ENCODE measurements at places on chromosomes 7 and 10. TPM values are rescaled to one million over a fixed set of nuclear protein-coding genes. Genes with fewer than 3 reads are reported as not detected.
A peak's percentile ranks its signal among the peaks of the same experiment; 100 is the strongest.

The IFIT1B gene
- not detected for total RNA-seq

The PIK3CG gene
- total RNA-seq: not detected

The WNT8B gene
- not detected for total RNA-seq

The OGDH gene
- 26.2 TPM for total RNA-seq

The LAMB4 gene
- 0.08 TPM for total RNA-seq

DNA sequence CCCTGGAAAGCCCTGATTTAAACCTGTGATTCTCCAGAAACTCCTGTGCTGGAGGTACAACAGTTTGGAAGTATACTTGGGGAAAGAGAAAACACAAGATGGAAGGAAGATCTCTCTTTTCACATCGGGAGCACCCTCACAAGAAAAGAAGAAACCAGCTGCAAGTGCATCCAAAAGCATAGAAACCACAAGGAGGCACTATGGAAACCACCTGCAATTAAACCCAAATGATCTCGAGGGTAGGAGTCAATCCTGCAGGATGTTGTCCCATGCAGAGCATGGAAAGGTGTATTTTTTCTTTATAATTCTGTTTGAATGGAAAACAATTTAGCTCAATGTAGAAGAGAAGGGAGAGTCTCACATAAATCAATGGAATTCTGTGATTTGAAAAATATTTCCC, 210.5 kb downstream of the TWIST1 start:
- DNase-seq: no peak

DNA sequence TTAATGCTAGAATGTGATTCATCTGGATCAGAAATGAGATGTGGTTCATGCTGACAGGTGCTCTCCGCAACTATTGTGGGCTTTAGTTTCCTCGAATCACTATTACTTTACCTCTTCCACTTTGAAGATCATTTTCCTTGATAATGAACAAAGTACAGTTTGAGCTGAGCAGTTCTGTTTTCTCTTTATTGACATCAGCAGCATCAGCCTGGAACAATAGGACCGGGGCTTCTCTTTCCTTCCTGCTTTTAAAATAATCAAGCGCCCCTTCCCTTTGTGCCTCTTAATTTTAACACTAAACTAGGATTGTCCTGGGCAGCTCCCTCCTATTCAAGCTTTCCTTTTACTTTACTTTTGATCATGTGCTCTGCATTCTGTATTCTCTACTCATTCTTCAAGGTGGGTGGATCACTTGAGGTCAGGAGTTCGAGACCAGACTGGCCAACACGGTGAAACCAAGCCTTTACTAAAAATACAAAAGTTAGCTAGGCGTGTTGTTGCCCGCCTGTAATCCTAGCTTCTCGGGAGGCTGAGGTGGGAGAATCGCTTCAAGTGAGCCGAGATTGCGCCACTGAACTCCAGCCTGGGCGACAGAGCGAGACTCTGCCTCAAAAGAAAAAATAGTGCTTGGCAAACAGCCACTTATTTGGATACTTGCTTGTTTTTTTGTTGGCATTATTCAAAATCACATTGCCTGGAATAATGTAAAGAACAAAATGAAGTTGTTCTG, 67.0 kb upstream of the RHEB start:
- DNase-seq: no peak

- DNase-seq: no peak
Measured at GRCh38 chr10:21055339-21056135, 158.4 kb upstream of the NEBL start.

- no peak for DNase-seq
Measured at GRCh38 chr7:140982508-140982907, 32.2 kb downstream of the MRPS33 start.

DNA sequence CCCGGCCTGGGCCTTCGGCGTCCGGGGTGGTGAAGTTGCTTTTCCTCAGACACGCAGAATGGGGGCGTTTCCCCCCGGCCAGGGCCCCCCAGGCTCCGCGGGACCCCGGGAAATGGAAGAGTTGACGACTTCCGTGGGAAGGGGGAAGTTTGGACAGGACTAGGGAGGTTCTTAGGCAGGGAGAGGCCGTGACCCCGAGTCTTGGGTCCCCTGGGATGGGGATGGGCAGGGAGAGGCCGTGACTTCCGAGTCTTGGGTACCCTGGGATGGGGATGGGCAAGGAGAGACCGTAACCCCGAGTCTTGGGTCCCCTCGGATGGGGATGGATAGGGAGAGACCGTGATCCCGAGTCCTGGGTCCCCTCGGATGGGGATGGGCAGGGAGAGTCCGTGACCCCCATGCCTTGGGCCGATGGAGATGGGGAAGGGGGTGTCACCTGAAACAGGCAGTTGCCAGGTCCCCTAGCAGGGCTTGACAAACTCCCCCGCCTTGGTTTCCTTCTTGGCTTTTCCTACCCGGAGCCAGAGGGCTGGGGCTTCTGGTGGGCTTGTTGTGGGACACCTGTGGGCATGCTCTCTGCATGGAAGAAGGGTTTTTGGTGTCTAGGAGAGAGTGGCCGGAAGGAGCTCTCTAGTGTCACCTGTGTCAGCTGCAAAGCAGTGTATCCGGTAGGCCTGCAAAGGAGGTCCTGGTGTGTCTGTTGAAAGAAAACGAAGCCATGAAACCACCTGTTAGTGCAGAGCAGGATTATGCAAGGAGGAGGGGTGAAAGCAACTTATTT, 1.1 kb downstream of the TRRAP start:
- DNase-seq: no peak

- no peak for DNase-seq
Measured at GRCh38 chr10:21510241-21511094, 15.0 kb downstream of the SKIDA1 start.

DNA sequence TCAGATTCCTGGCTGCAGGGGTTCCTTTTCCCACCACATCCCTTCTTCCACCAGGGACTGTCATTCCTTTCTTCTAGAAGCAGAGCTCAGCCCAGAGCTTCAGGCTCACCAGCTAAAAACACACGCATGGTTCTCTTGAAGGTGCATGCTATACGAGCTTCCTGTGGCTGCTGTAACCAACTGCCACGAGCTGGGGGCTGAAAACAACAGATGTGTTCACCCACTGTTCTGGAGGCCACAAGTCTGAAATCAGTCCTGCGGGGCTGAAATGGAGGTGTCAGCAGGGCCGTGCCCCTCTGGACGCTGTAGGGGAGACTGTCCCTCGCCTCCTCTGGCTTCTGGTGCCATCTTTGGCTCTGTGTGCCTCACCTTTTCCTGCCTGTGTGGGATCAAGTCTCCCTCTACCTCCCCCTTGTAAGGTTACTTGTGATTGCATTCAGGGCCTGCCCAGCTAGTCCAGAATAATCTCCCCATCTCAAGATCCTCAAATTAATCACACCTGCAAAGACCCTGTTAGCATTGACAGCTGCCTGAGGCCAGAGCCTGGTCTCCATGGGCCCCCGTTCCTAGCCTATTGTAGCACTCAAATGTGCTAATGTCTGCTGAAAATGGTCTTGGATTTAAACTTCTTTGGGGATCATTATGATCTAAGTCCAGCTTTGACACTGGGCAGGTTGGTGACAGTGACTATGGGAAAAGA, 13.7 kb downstream of the RAB19 start:
- no peak for DNase-seq

DNA sequence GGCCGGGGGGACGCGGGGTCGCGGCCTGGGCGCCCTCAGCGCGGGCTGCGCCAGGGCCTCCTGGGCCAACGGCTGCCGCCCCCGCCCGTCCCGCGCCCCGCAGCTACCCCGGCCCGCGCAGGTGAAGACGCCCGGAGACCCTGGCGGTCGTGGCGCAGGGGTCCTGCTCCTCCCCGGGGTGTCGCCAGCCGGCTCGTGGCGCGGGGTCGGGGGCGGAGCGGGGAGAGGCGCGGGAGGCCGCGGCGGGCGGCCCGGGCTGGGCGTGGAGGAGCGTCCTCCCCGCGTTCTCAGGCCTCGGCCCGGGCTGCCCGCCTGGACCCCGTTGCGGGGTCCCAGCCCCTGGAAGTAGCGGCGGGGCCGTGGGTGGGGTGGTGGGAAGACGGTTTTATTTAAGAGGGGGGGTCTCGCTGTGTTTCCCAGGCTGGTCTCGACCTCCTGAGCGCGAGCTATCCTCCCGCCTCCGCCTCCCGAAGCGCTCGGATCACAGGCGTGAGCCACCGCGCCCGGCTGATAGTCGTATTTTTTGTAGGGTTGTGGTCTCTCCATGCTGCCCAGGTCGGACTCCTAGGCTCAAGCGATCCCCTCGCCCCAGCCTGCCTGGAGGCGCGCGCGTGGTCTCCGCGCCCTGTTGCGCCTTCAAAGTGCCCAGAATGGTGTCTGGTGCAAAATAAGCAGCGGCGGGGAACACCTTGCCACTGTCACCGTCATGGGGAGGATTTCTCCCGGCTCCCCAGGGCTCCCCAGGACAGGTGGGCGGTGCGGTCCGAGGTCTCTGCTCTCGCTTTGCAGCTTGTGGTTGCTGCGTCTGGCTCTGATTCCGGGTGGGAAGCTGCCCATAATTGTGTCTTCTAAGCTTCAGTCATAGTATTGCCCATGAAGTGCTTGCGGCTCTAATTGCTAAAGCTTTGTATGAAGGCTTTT, 15.3 kb upstream of the SUN1 start:
- no peak for DNase-seq

GRCh38 chr7:140685407-140686087, 11.0 kb upstream of the NDUFB2 start:
- no peak for DNase-seq

- DNase-seq: peak; percentile 35
Measured at GRCh38 chr7:64541438-64542359, 21.2 kb downstream of the ZNF680 start.

DNA sequence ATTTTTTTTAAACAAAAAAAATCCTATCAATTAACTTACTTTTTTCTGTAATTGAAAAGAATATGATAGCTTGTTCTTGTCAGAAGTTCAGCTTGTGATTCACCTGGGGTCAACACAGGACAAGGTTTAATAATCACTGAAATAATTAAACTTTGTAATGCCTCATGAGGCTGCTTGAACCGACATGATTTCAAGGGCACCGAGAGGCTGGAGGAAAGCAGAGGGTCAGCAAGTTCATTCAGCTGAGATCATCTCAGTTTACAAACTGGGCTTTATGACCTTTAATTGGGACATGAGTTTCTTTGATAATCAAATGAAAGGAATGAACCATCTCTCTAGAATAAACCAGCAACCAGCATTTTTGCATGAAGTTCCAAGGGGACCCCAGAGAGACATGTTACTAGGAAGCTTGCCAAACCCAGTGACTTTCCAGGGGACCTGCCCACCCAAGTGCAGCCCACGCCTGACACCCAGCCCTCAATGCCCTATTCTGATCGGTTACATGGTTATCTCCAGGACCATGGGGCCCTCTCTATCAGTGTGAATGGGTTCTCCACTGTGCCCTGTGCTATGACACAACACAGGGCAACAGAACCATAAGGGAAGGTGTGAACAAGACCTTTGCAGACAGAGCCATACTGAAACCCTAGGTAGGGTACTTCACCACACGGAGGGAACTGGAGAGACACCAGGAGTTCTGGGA, 7.8 kb upstream of the CYP3A4 start:
- DNase-seq: no peak

- no peak for DNase-seq
Measured at GRCh38 chr7:31082447-31082846, 30.3 kb downstream of the ADCYAP1R1 start.
